CD4-positive, alpha-beta memory T cell (primary cell): ENCODE measurements at places on chromosomes 13 and 19.

- DNase-seq = no peak
These were observed 137.4 kb upstream of the SLITRK5 start for GRCh38 chr13:87533776-87534175.

DNA sequence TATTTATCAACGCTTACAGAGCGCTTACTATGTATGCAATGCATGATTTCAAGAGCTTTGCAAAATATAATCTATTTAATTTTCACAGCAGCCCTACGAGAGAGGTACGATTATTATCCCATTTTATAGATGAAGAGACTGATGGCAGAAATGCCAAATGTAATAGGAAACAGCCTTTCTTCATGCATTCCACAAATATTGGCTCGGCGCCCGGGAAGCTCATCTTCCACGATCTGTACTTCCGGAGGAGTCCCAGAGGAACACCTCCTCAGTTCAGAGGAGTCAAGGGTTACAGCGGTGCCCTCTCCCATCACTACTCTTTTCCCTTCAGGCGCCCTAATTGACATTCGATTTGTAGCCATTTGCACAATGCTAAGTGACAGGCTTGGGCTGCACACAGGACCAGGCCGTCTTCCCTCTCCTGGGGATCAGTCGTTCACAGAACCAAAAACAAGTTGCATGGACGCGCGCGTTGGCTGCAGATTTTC, 1.1 kb upstream of the ARHGAP35 start:
- DNase-seq = no peak

DNA sequence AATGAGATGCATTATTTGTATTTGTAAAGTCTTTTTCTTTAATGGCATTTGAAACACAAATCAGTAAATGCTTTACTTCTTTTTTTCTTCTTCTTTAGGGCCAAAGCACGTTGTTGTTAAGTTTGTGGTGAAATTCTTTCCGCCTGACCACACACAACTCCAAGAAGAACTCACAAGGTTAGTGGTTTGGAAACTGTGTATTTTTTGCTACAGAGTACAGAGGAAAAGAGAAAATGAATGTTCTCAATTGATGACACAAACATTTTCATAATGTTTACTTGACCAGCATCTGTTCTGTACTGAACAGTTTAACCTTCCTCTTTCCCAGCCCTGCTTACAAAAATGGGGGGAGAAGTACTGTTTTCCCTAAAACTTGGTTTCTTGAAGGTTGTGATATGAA, 190.9 kb upstream of the RNF113B start:
- DNase-seq = no peak

- DNase-seq = no peak
These were observed 146.9 kb upstream of the SLC10A2 start for GRCh38 chr13:103213152-103213551.

DNA sequence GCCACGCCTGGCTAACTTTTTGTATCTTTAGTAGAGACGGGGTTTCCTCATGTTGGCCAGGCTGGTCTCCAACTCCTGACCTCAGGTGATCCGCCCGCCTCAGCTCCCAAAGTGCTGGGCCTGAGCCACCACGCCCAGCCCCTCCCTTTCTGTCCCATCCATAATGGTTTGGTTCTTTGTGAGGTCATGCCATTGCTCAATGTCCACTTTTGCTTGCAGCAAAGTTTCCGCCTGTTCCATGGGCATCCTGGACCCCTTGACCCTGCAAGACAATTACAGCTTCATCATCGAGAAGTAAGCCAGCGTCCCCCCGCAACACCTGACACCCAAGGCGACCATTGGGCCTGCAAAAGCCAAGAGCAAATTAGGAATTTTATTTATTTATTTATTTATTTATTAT, 16.6 kb downstream of the PRR22 start:
- no peak for DNase-seq

- no peak for DNase-seq
These were observed 429.0 kb upstream of the MIR17HG start for GRCh38 chr13:90918536-90918935.

- DNase-seq = no peak
These were observed 11.4 kb upstream of the USP12 start for GRCh38 chr13:27182844-27183497.

- DNase-seq = no peak
These were observed 5.5 kb upstream of the FSTL3 start for GRCh38 chr19:670609-671075.

DNA sequence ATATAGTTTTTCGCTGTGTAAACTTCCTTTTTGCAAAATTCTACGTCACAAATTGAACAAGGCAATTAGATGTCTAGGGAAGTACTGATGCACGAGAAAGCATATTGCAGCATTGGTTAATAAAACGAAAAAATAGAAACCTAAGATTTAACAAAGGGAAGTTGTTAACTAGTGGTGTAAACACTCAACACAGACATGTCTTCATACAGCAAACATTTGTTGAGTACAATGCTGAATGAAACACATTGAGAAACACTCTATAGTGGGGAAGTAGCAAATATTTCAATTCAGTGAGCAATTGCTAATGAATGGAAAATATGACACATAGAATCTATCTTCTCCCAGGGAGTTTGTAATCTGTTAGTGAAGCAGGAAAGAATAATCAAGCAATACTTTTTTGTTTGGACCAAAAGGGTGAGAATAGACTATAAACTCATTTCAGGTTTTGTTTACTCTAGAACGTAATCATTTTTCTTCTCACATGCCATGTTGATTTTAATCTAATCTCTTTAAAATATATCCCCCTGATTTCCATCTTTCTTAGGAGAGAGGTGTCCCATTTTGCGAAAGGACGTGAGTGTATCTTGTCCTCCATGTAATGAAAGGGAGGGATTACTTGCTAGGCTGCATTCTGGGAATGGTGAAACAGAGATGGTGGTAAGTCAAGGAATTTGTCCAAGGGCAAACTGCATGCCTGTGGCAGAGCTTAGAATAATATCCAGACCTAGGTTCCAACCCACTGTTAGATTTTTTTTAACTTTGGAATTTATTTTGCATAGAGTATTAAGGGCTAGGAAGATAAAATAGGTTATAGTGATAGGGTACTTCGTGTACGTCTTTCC, 1.7 kb upstream of the ANKRD10 start:
- DNase-seq = no peak

DNA sequence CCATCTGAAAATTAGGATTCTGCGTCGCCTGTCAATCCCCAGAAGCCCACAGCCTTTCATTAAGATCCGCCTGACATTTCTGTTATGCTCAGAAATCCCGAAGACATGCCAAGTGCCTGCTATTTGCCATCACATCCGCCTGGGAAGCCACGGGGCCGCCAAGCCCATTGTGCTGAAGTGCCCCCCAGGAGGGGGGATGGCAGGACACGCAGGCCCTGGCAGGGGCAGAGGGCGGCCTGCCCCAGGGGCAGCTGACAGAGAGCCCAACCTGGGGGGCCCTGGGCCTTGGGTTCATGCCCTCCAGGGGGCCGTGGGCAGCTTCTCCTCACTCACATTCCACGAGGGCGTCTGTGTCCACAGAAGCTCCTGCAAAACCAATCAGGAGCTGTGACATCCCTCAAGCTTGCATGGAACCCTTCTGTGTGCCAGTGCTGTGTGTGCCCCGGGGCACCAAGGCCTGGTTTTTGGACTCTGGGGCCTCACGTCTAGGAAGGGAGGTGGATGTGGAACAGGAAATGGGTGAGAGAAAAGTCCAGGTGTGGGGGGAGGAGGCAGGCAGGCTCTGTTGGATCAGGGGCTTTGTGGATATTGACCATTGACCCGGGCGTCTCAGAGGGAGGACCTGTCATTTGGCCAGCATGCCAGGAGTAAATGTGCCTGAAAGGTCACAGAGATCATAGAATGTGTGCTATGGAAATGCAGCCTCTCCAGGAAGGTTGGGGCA, 122.9 kb downstream of the URI1 start:
- no peak for DNase-seq

GRCh38 chr19:16203256-16204004, 5.7 kb downstream of the AP1M1 start:
- no peak for DNase-seq
